ENCODE measurements at places on chromosomes 7 and 10. TPM values are rescaled to one million over a fixed set of nuclear protein-coding genes. Genes with fewer than 3 reads are reported as not detected.

The CYP2C9 gene
- total RNA-seq, result not detected

The SEMA3E gene
- 2.0 TPM for total RNA-seq

The TMEM176B gene
- 3.8 TPM for total RNA-seq

The LBX1 gene
- not detected for total RNA-seq

The CCDC146 gene
- 3.1 TPM for total RNA-seq

The CPVL gene
- total RNA-seq, result 0.71 TPM

The IDE gene
- 25.5 TPM for total RNA-seq

The H2BK1 gene
- not detected for total RNA-seq

The DYNC1I1 gene
- 0.83 TPM for total RNA-seq

The HOXA1 gene
- total RNA-seq, result 1.00 TPM

The LRRC61 gene
- total RNA-seq, result 0.85 TPM

The PLEKHS1 gene
- total RNA-seq, result 0.09 TPM

All from smooth muscle cell of bladder (primary cell).